A549 treated with Hydrocortisone at 1 μM for 4 hours (cell line): ENCODE measurements at places on chromosomes 6 and 20. TPM values are rescaled to one million over a fixed set of nuclear protein-coding genes. Genes with fewer than 3 reads are reported as not detected.

The KIFC1 gene
- total RNA-seq: 42.3 to 45.8 TPM (median 44.0 TPM) in 5 replicates

The POPDC3 gene
- 21.9 to 23.9 TPM (median 23.1 TPM) in 5 replicates for total RNA-seq

The ASIP gene
- total RNA-seq: not detected in 5 replicates

The IL17F gene
- not detected in 5 replicates for total RNA-seq
